ENCODE measurements at places on chromosomes 13 and 19.

DNA sequence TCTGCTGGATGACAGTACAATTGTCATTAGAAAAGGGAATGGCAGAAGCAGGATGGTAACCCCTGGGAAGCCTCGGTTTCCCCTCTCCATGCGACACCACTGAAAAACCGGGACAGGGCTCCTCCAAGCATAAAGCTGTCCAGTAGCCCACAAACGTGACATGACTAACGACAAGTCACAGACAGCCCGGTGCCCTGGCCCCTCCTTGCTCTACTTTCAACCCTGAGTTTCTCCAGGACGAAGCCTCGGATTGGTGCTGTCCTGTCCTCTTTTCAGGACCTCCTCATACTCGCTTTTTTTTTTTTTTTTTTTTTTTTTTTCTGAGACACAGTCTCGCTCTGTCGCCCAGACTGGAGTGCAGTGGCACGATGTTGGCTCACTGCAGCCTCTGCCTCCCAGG is 16.3 kb downstream of the DPP9 start:
- DNase-seq, result no peak

GRCh38 chr13:104833221-104833620 is 1702.2 kb downstream of the EFNB2 start:
- no peak for DNase-seq

GRCh38 chr19:5687360-5688198 is 2.5 kb upstream of the RPL36 start:
- DNase-seq, result no peak

GRCh38 chr19:610071-610800 is 20.6 kb downstream of the HCN2 start:
- peak; percentile 52 for DNase-seq

GRCh38 chr19:54191011-54191810 is at the start of gene TSEN34:
TSS of gene TSEN34 (plus strand) at chr19:54191308. CDS start at chr19:54191365, 57 bp downstream.
- DNase-seq, result peak; percentile 90

- DNase-seq, result no peak
Measured at GRCh38 chr13:113616991-113617749, 32.6 kb downstream of the TFDP1 start.

GRCh38 chr19:4566402-4567051 is 7.0 kb upstream of the SEMA6B start:
- no peak for DNase-seq

DNA sequence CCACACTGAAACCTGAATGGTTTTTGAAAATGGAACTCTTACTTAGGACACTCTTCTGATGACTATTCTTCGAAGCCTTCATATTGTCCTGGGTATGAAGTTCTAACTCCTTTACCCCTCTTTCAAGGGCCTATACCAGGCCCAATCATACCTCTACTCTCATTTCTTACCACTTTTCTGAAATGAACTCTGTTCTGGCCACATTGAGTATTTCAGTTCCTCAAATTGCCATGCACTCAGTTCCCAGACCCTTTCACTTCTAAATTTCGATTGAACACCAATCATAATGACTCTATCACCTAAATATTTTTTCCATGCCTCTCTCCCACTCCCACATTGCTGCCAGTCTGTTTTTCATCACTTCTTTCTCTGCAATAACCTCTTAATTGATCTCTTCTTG is 53.7 kb downstream of the LACC1 start:
- no peak for DNase-seq

- DNase-seq, result no peak
Measured at GRCh38 chr13:92137520-92137919, 739.1 kb downstream of the GPC5 start.

DNA sequence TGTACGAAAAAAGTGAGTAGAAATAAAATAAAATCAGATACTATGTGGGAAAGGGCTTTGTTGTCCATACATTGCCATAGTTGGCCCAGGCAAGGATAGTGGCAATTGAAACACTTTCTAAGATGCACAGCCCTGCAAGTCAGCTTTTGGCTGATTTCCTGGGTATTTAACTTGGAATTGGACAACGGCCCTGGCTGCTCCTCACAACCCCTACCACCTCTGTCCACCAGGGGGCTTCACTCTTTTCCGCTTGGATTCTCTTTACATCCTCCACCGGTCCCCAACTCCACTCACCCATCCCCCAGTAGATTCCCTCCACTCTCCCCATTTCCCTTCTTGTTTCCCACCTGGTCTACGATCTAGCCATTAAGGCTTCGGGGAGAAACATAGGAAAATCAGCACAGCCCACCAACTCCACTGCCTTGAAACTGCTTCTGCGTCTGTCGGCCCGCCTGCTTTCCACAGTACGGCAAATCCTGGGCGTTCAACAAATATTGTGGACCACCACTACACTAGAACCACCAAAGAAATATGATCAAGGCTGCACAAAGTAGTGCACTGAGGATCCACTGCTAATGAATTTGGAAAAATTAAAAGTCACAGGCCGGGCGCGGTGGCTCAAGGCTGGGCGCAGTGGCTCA is 48.6 kb upstream of the GTF3A start:
- DNase-seq, result peak; percentile 72

DNA sequence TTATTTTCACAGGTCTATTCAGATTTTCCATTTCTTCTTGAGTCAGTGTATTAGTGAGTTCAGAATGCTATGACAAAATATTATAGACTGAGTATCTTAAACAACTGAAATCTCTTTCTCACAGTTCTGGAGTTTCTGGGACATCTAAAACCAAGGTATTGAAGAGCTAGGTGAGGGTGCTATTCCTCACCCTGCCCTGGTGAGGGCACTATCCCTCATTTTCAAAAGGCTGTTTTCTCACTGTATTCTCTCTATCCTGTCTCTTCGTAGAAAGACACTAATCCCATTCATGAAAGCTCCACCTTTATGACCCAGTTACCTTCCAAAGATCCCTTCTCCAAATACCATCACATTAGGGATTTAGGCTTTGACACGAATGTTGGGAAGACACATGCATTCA is 1617.1 kb downstream of the PCDH9 start:
- DNase-seq, result no peak

DNA sequence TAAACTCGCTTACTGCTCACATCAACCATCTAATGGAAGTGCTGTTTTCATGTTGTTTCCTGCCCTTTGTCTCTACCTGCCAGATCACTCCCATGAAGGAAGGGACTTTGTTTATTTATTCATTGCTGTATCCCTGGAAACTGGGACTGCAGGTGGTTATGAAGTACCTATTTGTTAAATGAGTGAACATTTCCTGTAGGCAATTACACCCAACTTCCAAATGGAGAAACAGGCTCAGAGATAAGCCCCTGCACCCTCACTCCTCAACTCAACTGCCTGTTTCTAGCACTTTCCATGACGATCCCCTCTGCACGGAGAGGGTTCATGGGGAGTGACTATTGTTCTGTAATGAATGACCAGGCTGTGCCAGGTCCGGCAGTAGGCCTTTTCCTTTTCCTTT is 1.9 kb upstream of the SELENOW start:
- no peak for DNase-seq

GRCh38 chr13:44726778-44727177 is 150.6 kb upstream of the TSC22D1 start:
- no peak for DNase-seq

DNA sequence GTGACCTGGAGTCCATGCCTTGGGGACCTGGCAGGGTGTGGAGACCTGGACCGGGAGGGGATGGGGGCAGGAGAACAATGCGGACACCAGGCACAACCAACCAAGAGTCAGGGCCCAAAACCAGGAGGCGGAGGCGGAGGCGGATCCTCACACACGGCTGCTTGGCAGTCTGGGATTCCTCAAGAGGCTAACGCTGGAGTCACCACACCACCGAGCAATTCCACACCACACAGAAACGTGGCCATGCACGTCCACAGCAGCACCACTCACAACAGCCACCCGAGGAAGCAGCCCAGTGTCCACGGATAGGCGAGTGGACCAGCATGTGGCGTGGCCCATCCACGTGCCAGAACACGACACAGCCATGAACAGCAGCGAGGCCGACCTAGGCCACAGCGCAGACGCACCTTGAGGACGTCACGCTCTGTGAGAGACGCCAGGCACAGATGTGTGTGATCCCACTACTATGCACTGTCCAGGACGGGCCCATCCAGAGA is 17.7 kb downstream of the SBNO2 start:
- DNase-seq, result no peak
